Skeletal muscle tissue (tissue), 5 donors: ENCODE measurements at places on chromosomes 2 and 18. TPM values are rescaled to one million over a fixed set of nuclear protein-coding genes. Genes with fewer than 3 reads are reported as not detected.

ALPI gene
- not detected for total RNA-seq

GPR17 gene
- total RNA-seq, result 1.0 TPM

FRZB gene
- total RNA-seq, result 6.8 TPM

SCYGR1 gene
- not detected for total RNA-seq

CPO gene
- total RNA-seq, result not detected

GCG gene
- total RNA-seq, result 5.2 TPM

AOX1 gene
- total RNA-seq, result 2.1 TPM

LRRC30 gene
- total RNA-seq, result 9.4 TPM

NPHP1 gene
- total RNA-seq, result 11.5 TPM
